ENCODE measurements at places on chromosomes 4 and X. TPM values are rescaled to one million over a fixed set of nuclear protein-coding genes. Genes with fewer than 3 reads are reported as not detected.

DNA sequence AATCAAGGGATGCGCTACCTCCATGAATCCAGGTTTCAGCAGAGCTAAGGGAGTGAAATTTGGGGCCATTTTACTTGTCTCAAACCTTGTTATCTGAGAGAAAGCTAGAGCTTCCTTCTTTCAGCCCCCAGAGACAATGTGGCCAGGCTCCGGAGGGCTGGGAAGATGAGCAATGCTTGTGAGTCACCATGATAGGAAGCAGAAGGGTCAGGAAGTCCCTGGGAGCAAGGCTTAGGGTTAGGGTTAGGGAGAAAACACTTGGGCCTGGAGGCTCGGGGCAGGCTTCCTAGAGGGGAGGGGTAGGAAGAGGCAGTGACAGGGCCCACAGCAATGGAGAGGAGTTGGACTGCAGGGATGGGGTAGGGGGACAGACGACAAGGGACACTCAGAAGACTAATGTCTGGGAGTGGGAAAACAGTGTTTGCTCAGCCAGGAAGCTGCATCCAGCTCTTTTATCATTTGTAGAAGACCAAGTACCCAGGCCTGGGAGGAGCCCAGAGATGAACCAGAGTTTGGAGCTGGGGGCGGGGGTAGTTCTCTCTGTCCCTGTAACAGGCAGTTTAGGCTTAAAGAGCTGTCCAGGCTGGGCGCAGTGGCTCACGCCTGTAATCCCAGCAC lies 16.4 kb upstream of the PORCN start:
- no peak for DNase-seq

TRIM2 gene
- 107 TPM for polyA plus RNA-seq

- no peak for DNase-seq
These were observed 8.3 kb upstream of the CXCL8 start for GRCh38 chr4:73731968-73732610.

DNA sequence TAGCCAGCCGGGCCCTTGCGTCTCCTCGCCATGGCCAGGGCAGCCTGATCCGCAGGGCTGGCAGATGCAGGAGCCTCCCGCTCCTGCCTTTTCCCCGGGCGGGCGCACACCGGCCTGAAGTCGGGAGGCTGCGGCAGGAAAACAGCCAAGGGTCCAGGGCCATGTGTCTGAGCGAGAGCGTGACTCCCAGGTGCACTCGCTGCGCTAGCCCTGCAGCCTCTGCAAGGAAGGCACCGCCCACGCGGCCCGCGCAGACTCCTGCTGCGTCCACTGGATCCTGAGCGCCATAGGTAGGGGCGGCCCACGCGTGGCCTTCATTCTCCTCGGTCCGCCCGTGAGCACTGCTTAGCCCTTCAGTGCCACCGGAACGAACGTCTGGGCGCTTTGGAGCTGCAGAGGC lies 379.9 kb downstream of the TRAM1L1 start:
- no peak for DNase-seq

DNA sequence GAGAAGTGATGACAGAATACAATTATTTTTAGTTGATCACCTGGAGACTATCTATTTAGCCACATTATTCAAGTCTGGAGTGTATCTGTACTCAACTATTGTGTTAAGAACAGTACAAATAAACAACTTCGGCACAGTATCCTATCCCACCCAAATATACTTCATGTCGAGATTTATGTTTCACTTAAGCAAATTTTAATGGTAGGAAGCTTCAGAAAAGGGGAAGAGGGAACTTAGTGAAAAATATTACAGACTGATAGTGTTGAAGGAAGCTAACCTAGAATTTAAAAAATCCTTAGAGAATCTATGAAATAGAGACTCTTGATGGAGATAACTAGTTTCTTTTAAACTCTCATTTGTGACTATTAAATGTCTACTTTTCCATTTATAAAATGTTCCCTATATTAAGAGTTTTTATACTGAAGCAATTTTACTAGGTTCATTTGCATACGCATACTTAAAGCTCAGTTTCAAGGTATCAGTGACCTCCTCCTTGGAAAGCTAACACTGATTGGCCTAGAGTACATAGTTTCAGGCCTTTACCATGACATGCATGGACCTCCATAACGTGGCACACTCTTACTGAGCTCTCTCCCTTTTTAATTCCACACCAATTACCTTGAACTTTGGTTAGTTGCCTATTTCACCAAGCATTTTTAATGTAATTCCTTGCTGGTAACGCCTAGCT lies 197.7 kb downstream of the CAMK2D start:
- DNase-seq, result no peak

REPS2 gene
- polyA plus RNA-seq, result 1.4 TPM

DNA sequence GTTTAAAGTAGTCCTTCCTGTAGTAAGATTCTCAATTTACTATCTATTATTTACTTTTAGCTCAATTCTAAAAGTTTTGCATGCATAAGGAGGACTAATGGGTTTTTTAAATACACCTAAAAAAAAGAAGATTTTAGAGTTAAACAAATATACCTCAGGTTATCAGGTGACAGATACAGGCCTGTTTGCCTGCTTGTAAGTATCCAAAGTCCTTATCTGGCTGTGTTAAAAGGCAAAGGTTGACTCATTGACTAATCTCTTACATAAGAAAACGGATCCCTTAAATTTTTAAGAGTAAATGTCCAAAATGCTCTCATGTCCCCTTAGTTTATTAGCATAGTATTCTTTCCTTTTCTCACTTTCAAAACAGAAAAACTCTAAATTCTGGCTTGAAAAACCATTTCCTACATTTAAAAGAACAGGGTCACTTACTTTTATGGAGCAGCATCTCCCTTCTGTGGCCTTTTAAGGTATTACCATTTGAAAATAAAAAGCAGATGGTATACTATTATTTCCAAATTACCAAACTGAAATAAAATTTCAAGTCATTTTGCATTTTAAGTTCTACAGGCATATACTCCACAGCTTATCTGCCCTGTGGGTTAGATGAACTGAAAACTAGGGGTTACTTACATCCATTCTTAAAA lies 4.5 kb downstream of the CBR4 start:
- peak; percentile 39 for DNase-seq

DNA sequence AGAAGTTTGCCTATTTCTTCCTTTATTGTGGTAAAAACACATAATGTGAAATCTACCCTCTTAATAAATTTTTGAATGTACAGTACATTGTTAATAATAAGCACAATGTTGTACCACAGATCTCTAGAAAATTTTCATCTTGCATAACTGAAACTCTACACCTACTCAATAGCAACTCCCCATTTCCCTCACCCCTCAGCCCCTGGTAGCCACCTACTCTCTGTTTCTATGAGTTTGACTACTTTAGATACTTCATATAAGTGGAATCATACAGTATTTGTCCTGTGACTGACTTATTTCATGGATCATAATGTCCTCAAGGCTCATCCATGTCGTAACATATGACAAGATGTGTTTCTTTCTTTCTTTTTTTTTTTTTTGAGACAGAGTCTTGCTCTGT lies 446.4 kb downstream of the RPA4 start:
- DNase-seq, result no peak

DNAJB14 gene
- 11.2 TPM for polyA plus RNA-seq

GPC4 gene
- polyA plus RNA-seq, result 10.3 TPM

DNA sequence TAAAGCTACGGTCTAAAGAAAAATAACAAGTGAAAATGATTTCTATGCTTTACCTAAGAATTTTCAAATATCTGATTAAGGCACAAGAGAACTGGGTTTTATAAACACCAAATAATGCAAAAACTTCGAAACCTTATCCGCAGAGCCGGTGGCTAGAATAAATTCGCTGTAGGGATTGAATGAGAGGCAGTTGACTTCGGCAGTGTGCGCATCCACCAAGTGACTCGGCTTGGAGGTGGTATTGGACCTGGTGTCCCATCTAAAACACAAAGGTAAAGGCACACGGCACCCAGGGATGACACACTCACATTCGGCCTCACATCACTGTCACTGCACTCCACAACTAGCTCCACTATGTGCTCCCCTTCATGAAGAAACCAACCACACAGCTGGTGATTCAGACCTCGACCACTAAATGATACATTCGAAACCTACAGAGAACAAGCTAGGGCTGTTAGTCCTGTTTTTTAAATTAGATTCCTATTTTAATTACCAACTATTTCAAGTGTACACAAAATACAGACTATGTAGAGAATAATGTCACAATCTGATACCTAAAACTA lies 17.5 kb downstream of the RBBP7 start:
- no peak for DNase-seq

- DNase-seq, result peak; percentile 59
These were observed 13.4 kb upstream of the SNX12 start for GRCh38 chrX:71081330-71082123.

GRCh38 chr4:122854447-122855352 lies 28.1 kb downstream of the FGF2 start:
- no peak for DNase-seq

- no peak for DNase-seq
These were observed 119.1 kb downstream of the MBNL3 start for GRCh38 chrX:132369617-132370326.

CYP4V2 gene
- polyA plus RNA-seq, result 28.6 TPM

DNA sequence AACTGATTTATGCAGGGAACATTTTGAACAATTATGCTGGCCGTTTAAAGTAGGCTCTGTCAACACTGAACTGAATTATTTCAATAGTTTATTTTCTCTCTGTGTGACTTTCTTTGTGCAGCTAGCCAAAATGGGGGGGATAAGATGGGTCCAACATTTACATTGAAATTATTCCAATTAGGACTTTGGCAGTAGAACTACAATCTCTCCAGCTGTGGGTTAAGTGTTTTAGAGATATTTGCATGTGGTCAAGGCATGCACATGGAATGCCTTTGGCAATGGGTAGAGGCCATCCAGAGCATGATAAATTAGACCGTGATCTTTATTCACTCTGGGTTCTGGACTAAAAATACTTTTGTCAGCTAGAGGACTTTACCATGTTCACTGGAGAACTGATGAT lies 107.9 kb upstream of the ELOVL6 start:
- DNase-seq, result no peak

- no peak for DNase-seq
These were observed 125.8 kb downstream of the EDA start for GRCh38 chrX:69741721-69742120.

DNA sequence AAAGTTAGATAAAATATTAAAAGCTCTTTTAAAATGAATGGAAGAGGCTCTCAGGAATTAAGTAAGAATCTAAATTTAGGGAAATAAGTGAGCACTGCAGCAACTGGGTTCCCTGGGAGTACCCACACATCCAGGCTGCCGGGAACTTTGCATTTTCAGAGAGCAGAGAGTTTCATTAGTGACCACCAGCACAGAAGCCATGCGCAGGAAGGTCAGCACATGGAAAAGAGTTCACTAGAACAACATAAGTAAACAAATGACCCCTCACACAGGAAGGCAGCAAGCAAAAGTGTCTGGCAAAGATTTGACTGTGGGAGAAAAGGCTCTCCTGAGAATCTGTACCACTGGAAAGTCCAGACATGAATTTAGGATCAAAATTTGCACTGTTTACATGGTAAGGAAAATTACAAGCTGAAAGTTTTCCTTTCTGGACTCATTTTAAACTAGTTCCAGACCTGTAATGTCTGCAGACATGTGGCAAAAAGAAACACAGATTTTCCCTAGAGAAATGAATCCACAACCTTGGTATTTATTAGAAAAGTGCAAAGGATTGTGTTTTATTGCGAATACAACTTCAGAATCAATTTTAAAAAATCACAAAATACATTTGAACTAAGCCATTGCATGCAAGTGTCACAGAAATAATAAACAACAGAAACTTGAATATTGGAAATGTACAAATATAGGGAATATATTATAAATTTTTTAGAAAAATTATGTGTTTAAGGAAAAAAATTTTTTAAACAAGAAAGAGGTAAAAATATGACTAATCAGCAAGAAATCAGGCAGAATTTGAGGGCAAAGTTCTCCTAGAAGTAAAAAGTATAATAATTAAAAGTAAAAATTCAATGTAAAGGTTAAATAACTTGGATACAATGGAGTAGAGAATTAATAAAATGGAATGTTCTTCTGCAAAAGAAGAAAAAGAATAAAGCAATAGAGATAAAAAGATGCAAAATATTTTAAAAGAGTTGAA lies 18.4 kb upstream of the MYOZ2 start:
- no peak for DNase-seq

GRCh38 chrX:95318882-95319281 lies 1365.8 kb upstream of the DIAPH2 start:
- DNase-seq, result no peak

GRCh38 chrX:22296871-22297270 lies 24.2 kb downstream of the CBLL2 start:
- no peak for DNase-seq

DNA sequence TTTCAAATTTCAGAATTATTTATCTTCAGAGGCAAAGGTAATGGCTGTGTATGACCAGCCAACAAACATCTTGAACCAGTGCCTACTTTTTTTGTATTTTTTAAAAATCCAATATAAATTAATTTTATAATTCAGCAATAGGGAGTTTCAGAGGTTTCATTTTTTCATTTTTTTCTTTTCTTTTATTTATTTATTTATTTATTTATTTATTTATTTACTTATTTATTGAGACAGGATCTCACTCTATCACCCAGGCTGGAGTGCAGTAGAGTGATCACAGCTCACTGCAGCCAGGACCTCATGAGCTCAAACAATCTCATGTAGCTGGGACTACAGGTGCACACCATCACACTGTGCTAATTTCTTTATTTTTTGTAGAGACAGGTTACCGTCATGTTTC lies 250.5 kb downstream of the TMEM47 start:
- no peak for DNase-seq

NSUN7 gene
- polyA plus RNA-seq, result 21.7 TPM

- no peak for DNase-seq
These were observed 52.8 kb upstream of the IL1RAPL2 start for GRCh38 chrX:104513162-104513561.

GRCh38 chrX:37796310-37796709 lies 16.5 kb downstream of the CYBB start:
- DNase-seq, result no peak

GRCh38 chr4:128267745-128268144 lies 19.9 kb downstream of the PGRMC2 start:
- no peak for DNase-seq
